Urinary bladder (tissue), 4 donors: ENCODE measurements at places on chromosomes 7 and 10. TPM values are rescaled to one million over a fixed set of nuclear protein-coding genes. Genes with fewer than 3 reads are reported as not detected.

The MNX1 gene
- total RNA-seq: not detected

The ANKRD30A gene
- total RNA-seq: not detected

The AKR1C8 gene
- not detected for total RNA-seq

The EVX1 gene
- total RNA-seq: 1.1 TPM

The SAMD9L gene
- total RNA-seq: 25.5 TPM

The DYNC1I1 gene
- total RNA-seq: 2.2 TPM

The CYP3A5 gene
- 29.9 TPM for total RNA-seq

DNA sequence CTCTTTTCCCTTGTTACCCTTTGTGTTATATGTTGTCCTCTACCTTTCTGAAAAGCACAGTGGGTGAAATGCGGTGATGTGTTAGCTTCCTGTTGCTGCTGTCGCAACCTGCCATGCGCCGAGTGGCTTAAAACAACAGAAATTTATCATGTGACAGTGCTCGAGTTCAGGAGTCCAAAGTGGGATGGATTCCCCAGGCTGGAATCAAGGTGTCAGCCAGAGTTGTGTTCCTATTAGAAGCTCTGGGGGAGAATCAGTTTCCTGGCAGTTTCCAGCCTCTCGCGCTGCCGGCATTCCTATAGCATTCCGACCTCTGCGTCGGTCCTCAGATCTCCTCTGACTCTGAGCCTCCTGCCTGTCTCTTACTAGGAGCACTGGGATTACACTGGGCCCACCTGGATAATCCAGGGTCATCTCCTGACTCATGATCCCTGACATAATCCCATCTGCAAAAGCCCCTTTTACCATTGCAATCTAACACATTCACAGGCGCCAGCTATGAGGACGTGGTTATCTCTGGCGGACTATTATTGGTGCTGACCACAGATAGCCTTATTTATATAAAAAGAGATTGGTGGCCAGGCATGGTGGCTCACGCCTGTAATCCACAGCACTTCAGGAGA, 207.5 kb downstream of the CUX1 start:
- DNase-seq: no peak

DNA sequence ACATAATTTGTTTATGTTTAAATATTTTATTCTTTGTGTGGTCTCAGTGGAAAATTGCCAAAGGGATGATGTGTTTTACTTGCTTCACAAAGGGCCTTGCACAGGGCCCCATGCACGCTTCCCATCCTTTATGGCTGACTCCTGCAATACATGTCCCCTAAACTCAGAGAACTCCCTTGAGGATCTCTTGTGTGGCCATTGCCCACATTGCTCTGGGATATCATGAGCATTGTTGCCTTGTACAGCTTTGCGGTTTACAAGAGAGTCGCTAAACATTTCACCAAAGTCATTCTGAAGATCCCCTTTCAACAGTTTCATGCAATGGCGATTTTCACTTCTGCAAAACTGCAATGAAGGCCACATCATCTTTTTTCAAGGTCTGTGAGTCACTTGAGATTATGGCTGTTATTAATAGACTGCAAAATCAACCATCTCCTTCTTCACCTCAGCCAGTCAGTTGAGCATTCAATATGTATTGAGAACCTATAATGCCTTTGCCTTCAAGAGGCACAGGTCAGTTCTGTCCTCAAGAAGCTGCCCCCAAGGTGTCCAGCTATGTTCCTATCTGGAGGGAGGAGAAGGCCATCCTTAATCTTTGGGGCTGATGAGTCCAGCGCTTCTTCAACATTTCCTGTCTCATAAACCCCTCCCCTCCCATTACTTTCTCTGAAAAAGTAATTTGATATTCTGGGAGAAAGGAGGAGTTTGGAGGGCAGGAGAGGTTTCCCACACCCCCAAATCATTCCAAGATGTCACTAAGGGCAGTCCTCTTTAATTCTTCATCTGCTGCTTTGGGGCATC, 108.1 kb downstream of the CCDC71L start:
- no peak for DNase-seq

DNA sequence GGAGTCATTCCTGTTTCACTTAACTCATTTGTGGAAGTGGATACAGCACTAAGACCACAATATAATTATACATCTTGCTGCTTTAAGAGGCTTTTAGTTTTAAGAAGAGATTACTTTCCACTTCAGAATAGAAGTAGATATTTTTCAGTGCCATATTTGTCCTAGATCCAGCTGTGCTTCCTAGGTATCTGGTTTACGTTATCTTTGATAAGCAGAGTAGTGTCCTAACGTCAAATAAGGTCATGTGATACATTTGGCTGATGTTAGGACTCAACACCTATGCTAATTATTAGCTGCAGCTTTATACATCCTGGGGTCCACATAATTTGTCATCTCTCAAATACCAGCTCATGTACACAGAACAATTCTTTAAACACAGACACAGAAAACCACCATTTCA, 196.2 kb upstream of the SMIM30 start:
- DNase-seq: no peak

- no peak for DNase-seq
Measured at GRCh38 chr10:70550459-70550858, 52.1 kb downstream of the PRF1 start.

DNA sequence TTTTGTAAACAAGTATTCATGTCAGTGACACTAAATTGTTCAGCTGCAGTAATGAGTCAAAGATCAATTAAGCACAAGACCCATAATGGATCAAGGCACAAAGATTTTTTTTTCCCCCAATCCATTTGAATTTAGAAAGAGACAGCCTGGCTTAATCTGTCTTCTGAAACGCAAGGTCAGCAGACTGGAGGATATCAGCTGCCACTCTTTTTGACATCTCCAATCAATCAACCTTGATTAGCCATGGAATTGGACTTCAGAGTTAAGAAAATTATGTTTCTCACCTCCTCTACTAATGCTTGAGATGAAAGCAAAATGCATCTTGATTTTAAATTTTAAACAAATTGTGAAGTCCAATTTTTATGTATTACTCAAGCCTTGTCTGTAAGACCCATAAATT, 642.4 kb upstream of the STEAP1 start:
- DNase-seq: no peak

GRCh38 chr10:86188326-86188725, 178.3 kb downstream of the GRID1 start:
- no peak for DNase-seq

DNA sequence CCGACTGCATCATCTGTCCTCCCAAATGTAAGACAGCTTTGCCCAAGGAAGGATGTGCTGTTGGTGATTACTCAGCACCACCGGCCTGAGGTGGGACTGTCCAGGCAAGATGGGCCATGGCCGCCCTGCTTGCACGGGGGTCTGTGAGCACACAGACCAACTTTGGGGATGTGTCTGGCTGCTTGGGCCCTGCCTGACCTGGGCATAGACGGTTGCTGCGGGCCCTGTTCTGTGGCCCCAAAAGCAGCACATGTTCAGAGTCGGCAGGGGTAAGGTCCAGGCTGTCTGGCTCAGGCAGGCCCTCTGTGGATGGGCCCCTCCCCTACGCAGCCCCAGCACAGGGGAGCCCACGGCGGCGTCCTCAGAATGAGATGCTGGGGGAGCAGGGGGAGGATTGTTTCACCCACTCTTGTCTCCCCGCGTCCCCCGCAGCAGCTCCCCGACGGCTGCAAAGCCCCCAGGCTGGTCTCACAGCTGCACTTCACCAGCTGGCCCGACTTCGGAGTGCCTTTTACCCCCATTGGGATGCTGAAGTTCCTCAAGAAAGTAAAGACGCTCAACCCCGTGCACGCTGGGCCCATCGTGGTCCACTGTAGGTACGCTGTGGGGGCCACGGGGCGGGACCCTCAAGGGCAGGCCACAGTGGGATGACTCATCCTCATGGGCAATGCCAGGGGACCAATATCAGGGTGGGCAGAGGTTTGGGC, 58.4 kb downstream of the MKI67 start:
- DNase-seq: no peak

DNA sequence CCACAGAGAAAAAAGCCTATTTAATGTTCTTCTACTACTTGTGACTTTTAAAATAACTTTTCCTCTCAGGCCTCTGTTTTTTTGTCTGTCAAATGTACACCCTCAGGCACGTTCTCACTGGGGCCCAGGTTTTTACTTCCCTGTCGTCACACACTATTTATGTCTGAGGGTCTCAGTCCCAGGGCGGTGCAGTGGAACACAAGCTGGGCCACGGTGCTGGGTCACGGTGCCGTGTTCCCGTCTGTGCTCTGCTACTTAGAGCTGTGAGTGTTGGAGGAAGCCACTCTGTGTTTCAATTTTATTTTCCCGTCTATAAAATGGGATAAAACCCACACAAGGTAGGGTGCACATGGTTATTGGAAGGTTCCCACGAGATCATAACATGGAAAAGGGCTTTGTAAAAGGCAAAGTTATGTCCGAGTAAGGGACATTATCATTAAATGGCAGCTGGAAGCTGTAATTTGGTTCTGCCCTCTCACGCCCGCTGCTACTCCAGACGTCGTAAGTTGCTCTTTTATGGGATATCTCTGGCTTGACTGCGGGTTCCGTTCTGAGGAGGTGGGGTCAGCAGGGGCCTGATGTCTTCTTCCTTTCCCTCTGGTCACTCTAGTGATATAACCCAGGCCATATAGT, 25.2 kb downstream of the ZNF775 start:
- no peak for DNase-seq

DNA sequence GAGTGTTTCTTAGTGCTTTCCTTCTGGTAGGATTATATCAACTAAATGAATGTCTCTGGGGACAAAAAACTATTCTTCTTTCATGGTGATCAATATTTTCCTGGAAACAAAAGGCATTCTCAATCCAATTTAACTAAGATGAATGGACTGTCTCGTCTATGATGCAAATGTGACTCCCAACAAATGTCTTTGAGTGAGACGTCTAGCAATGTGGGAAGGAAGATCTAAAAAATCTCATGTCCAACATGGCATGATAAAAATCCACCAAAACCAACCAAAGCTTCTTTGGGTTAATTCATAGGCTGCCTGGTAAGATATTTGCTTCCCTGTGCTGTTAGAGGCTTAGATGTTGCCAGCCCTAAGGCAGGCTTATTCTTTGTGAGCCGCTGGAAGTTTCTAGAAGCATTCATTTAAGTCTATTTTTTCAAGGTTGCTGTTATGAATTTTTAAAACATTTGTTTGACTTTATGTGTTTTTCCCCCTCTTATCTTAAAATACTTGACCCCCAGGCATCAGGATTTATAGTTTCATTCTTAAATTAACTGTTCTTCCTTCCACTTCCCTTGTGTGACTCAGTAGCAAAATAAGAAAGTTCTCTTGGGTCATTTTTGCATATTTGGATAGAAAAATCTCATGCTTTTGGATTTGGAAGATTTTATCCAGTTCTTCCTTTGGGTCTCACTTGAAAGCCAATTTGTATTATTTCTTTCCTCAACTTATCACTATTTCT, 156.3 kb downstream of the NRP1 start:
- no peak for DNase-seq

GRCh38 chr10:23037561-23037960, 57.8 kb upstream of the MSRB2 start:
- DNase-seq: no peak

- DNase-seq: no peak
Measured at GRCh38 chr10:5317547-5318107, 47.1 kb upstream of the UCN3 start.

DNA sequence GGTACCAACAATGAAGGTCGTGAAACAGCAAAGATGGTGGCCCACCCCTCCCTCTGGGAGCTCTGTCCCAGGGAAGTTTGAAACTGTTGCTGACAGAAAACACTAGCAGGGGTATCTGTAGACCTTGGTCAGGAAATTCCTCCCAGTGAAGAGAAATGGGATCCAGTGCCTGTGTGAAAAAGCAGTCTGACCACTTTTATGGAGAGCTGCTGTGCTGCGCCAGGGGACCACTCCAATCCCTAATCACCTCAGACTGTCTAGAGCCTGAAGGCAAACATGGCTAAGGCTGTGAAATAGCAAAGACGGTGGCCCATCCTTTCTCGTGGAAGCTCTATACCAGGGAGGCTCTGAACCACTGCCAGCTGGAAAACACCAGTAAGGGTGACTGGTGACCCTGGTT, 38.3 kb upstream of the TMEM140 start:
- no peak for DNase-seq

DNA sequence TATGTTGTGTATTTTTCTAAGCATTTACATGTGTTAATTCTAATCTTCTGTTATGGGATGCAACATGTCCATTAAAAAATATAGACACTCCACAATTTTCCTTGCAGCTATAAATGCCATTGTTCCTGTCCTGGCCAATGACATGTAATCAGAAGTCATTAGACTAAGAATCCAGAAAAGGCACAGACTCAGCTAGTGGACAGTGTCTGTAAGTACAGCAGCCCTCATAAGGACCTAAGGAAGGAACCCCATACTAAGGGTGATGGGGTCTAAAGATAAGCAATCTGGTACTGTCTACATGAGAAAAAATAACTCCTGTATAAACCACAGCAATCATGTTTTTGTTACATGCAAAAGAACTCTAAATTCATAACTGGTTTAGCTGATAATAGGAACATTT, 115.9 kb downstream of the GPR85 start:
- DNase-seq: no peak

DNA sequence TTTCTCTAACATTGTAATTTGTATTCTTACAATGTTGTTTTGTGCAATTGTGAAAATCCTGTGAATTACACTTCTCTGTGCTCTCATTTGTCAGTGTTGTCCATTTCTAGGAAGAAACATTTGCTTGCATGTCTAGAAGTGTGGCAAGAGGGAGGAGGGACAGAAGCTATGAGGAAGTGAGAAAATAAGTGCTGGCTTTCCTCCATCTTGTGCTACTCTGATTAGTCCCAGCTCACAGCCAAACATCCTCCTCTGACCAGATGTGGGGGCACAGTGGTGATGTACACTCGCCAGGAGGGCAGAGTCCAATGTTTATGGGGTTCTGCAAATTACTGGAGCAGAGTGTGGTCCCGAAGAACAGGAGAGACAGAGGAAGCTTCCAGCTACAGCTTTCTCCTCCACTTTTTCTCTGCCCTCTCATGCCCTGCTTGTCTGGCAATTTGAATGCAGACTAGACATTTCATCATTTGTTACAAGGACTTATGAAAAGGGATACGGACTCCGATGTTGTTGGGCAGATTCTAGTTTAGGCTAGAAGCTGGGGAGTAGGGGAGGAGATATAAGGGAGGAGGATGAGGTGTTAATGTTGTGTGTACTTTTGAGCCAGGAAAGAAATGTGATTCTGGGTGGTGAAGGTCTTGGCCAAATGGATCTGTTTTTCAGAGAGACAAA, 131.0 kb upstream of the C1GALT1 start:
- no peak for DNase-seq

- no peak for DNase-seq
Measured at GRCh38 chr7:79455173-79455790, 1.8 kb upstream of the MAGI2 start.

DNA sequence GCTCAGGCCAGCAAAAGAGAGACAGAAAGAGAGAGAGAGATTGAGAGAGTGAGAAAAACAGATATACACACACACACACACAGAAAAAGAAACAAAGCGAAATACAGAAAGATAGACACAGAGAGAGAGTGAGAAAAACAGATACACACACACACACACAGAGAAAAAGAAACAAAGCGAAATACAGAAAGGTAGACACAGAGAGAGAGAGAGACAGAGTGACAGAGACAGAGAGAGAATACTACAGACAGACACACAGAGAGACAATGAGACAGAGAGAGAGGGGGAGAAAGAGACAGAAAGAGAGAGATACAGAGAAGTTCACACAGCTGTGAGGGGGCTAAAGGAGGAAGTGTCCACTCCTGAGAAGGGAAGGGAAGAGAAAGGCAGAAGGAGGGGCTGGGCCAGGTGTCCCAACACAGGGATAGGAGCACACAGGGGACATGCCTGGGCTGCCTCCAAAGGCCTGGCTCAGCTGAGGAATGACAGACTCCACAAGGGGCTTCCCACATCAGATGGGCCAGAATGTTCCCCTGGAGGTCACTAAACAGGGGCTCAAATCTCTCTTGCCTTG, 4.3 kb downstream of the GCK start:
- DNase-seq: no peak
